Chondrocyte (in vitro differentiated cells): ENCODE measurements at places on chromosomes 6 and 20. TPM values are rescaled to one million over a fixed set of nuclear protein-coding genes. Genes with fewer than 3 reads are reported as not detected.

GRCh38 chr6:38755207-38755606, 40.1 kb downstream of the DNAH8 start:
- no peak for DNase-seq

DNA sequence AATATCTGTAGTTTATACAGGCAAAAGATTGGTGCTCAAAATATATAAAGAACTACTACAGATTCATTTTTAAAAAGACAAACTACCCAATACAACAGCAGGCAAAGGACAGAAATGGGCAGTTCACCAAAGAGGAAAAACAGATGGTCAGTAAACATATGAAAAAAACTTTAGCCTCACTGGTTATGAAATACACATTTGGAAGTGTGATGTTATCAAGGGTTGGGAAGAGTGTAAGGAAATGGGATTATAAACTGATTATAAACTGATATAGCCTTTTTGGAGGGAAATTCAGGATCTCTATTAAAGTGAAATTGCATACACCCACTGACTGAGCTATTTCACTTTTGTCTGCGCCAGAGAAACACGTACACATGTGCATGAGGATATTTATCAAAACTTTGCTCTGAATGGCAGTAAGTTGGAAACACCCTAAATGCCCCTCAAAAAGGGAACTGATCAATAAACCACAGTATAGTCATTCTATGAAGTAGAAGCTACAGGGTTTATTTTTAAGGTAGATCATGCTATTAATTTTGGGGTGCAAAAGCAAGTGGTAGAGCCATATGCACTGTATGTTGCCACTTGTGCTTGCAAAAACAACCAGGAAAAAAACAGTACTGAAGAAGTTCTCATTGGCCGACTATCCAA, 32.2 kb upstream of the ARFGEF2 start:
- no peak for DNase-seq

Gene CPXM1
- 6.2 to 6.4 TPM (median 6.3 TPM) in 3 replicates for total RNA-seq

Gene TRIM31
- not detected in 3 replicates for total RNA-seq

DNA sequence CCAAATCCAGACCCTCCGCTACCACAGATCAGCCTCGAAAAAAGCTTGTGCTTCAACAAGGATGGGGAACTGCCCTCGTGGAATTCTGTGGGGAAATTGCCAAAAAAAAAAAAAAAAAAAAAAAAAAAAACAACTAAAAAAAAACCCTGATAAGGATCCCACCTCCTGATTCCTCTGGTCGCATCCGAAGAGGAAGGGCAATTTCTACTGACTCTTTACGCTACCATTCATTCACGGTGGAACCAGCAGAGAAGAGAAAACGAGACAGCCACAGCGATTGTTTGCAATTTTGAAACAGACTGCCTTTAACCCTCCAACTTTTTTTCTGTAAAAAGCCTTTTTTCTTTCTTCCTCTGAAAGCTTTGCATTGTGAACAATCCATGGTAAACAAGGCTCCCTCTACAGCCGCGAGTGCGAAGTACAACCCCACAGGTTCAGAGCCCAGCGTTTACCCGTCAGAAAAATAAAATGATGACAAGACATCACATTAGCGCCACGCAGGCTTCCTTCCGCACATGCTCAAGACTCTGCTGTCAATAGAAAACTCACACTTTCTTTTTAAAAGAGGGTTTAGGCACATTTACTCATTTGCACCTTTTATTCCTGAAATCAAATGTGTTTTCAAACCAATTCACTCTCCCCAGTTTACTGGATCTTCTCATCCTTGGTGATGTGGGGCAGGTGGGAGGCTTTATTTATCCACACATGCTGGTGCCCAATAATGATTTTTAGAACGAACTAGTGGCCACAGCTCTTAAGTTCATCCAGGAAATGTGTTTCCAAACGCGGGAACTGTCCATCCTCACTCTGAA, 100.0 kb downstream of the NOL4L start:
- peak; percentile 54 for DNase-seq
